ENCODE measurements at places on chromosomes 1 and 21.

DNA sequence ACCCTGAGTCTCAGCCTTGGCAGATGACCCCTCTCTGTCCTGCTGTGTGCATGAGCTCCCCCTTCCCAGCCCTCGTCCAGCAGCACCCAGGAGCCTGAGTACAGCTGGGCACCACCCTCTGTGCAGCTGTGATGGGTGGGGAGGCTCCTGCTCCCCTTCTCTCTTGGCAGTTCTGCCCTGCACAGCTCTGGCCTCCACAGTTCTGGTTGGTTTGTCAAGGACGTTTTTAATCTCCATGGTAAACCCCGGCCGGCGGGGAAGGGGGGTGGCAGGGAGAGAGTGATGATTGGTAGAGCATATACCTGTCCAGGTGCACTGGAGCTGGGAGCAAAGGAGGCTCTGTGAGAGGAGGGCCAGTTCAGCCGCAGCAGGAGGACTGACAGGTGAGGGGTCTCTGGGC, at the start of gene CLCNKA:
TSS of gene CLCNKA (plus strand) at position 356 of the 400 bp plus-strand sequence. CDS start 584 bp downstream, outside the sequence.
- DNase-seq, result no peak

GRCh38 chr1:217457016-217457415, 173.9 kb downstream of the GPATCH2 start:
- no peak for DNase-seq

GRCh38 chr1:226582966-226583365, 34.4 kb downstream of the STUM start:
- no peak for DNase-seq

DNA sequence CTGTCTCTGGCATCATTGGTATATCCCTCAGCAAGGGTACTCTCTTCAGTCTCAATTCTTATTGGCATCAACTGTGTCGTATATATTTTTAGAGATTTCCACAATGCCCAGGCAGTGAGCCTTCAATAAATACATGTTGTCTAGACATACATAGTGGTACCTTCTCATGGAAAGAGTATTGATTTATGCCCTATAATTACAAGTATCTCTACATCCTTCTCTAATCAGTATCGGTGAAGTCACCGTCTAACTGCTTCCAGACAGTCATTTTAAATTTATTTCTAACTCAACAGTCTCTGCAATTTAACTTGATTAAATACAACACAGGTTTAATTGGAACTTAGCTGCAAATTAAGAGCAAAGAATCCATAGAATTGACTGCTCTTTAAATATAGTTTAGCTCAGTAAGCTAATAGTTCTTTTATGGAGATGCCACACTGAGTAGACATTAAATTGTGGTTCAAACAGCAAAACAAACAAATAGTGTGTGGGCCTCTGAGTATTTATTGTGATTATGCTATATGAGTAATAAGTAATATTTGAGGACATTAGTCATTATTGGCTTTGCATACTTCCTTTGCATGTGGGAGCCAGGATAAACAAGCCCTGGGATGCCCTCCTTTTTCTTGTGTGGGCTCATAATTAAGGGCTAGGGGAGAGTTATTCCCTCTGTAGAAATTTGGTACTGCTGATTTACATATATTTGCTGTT, 126.9 kb upstream of the DUSP10 start:
- no peak for DNase-seq

DNA sequence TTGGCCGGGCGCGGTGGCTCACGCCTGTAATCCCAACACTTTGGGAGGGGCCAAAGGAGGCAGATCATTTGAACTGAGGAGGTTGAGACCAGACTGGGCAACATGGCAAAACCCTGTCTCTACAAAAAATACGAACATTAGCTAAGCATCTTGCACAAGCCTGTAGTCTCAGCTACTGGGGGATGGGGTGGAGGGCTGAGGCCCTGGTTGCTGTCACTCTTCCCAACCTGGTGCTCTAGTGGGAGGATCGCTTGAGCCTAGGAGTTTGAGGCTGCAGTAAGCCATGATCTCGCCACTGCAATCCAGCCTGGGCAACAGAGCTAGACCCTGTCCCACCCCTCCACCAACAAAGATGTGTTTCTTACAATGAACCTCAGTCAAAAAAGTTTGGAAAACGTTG, 2.8 kb downstream of the PHGDH start:
- no peak for DNase-seq

DNA sequence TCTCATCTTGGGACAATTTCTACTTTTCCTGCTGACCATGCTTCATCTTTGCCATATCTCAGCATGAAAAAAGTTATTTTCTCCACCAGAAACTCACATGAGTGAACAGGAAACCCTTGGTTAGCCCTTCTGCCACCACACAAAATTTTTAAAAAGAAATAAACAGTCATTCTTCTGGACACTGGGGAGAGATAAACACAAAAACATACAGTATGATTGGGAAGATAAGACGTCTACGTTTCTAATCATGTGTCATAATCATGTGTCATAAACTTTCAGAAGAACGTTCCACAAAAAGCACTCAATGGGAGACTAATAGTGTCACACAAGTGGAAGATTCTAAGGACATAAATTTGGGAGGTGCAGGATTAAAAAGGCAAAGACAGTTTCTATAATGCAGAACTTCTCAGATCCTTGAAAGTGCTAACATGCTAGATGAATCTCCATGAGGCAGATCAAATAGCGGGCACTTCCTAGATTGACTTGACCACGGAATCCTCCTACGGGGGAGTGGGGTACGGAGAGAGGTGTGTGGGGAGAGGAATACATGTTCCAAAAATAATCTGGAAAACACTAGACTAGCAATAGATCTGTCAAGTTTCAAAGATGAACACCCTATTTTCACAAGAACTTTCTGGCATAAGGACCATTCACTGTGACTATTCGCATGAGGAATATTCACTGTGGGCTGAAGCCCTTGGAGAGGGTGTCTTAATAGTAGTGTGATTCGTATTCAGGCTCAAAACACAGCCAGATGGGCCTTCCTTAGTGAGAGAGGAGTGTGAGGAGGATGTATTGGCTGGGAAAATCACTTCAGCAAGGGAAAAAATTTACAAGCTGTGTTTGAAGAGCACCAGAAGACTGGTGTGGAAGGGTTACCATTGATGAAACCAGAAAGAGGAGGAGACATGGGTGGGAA, 206.7 kb downstream of the SETD4 start:
- no peak for DNase-seq

DNA sequence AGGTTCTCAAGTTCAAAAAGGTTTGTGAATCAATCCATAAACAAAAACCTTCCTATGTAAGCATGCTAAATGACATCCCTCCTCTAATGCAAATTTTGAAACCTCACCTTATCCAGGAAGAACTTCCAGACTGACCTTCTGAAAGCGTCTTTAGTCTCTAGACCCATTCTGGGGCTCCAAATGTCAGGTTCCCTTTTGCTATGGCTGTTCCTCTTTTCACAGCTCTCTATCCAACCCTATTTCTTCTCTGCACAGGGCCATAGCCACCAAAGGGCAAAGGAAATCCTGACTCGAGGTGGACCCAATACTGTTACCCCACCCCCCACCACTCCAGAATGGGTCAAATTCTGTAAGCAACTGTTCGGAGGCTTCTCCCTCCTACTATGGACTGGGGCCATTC, 3.4 kb downstream of the ATP1A4 start:
- no peak for DNase-seq

DNA sequence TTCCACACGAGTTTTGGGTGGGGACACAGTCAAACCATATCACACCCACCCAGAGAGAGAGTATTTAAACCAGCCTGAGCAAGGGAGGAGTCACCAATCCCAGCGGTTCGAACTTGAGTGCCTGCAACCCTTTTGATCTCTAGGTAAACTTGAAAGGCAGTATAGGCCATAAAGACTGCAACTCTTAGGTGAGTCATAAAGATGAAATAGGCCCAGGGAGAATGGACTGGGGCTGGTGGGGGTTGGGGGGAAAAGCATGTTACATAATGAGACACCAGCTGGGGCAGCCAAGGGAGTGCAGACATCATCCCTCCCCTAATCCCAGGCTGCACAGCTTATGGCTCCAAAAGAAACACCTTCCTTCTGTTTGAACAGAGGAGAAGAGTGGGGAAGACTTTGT, 99.8 kb upstream of the LHX8 start:
- no peak for DNase-seq

Data from NCI-H748 treated with DMSO at 0.1 percent for 48 hours (cell line).